ENCODE measurements at places on chromosomes 12 and 14.
A peak's percentile ranks its signal among the peaks of the same experiment; 100 is the strongest.

DNA sequence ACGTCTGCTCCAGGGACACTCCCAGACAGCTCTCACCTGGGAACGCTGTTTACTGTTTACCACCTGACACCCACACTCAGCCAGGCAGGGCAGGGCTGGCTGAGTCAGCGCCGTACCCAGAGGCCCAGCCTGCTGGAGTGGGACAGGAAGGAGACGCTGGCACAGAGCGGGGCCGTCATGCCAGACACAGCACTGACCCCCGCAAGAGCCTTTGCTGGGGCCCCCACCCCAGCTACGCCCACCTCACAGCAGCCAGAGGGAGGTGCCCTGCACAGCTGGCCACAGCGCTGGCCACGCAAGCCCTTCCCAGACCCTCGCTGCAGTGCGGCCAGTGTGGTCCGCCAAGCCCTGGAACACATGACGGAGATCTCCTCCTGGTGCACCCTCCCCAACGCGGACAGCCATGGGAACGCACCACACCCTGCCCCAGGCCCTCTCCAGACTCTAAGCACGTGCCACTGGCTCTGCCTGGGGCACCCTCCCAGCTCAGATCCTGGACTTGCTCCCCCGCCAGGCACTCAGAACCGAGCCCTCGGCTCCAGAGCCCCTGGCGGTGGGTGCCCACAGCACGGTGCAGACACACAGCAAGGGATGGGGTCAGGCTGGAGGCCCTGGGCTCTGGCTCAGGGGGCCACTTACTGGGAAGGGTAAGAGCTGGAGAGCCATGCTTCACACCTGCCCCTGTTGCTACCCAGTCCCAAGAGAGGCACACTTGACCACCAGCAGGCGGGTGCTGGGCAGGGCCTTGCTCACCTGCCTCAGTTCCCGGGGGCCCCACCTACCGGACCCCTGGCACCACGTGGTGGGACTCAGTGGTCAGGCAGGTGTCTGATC is 5.7 kb downstream of the AHNAK2 start:
- DNase-seq, result peak; percentile 85

- peak; percentile 4 for DNase-seq
Measured at GRCh38 chr14:21136024-21136423, 19.8 kb downstream of the OR5AU1 start.

DNA sequence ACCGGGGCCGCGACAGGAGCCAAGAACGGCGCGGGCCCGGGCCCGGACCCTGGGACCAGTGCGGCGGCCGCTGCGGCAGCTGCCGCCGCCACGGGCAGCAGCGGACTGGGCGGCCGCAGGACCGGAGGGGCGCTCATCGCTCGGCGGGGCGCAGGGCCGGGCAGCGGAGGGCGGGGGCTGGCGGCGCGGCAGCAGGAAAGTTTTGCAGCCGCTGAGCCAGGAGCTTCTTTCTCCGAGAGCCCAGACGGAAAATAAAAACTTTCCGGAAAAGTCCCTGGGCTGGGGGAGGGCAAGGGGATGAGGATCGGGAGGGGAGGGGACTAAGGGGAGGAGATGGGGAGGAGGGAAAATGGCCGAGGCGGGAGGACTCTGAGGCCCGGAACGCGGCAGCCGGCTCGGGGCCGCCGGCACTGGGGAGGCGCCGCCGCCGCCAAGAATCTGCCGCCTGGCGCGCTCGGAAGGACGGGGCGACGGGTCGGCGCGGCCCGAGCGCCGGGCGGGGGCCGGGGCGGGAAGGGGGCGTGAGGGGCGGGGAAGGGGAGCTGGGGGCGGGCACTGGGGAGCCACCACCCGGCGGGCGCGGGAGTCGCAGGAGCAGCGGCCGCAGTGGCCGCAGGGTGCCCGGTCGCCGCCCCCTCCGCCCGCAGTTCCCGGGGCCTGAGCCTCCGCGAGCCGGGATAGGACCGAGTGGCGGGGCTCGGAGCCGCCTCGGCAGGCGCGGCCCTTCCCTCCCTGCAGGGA is at the start of gene PRKD1:
Gene PRKD1, minus strand, starts transcription at position 472 of the 741 bp plus-strand sequence.
- peak; percentile 39 for DNase-seq

GRCh38 chr14:62209287-62209899 is 447.2 kb downstream of the SNAPC1 start:
- no peak for DNase-seq

- DNase-seq, result no peak
Measured at GRCh38 chr12:4685317-4685716, 34.9 kb upstream of the GALNT8 start.

- DNase-seq, result no peak
Measured at GRCh38 chr14:105102361-105102870, 37.2 kb upstream of the GPR132 start.

DNA sequence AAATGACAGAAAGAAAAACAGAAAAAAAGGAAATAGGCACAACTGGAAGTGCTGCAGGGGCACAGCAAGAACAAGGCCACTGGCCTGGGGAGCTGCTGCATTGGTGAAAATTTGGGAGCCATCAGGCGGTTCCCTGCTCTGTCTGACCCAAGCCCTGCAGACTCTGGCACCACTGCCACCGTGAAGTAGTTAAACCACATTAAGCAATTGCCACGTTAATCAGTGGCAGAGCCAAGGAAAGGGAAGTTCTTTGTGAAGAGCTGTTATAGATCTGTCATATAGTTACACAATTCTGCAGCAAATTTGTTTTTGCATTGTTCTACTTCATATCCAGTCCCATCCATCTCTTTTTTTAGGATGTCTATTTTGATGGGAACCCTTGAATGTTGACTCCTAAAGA is 915.3 kb downstream of the FSCB start:
- no peak for DNase-seq

DNA sequence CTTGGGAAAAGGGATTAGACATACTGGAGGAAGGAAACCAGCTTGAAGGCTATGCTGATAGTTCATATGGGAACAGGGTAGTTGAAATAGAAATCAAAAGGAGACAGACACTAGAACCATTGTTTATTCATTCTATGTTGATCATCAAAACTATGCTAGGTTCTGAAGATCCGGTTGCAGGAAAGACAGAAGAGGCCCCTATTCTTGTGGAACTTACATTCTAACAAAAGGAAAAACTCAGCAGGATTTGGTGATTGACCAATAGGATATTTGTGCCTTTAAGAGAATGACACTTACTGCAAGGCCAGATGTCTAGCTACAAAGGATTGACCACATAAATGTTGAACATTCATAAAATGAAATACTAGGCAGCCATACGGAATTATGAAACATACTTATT is 179.2 kb downstream of the AKAP6 start:
- no peak for DNase-seq

DNA sequence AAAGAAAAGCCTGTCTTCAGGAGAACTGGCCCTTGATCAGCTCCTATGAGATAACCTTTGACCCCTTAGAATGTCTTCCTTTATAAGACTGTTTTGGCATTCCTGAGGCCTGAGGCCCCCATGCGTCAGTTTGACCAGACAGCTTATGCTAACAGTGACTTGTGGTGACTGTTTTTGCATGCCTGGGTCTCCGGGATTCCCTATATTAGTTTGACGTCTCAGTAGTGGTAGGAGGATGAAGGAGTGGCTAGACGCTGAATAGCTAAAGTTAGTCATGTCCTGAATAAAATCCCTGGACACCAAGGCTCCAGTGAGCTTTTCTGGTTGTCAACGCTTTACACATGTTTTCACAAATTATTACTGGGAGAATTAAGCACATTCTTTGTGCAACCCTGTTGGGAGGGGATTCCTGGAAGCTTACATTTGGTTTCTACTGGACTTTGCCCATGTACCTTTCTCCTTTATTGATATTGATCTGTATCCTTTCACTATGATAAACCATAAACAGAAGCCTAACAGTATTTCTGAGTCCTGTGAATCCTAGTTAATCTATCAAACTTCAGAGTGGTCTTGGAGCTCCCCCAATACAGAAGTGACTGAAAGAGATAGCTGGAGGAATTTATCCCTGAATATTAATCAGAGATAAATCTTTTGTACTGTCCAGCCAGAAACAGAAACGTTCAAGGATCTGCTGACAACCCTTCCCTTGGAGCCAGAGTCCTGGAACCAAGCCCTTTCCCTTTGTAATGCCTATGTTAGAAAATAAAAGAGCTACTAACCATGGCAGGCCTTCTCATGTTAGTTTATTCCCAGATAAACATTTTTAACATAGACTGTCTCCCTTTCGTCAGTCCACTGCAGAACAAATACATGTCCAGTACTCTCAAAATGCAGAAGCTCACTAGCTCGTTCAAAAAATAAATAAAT is 479.2 kb downstream of the RPS29 start:
- no peak for DNase-seq

DNA sequence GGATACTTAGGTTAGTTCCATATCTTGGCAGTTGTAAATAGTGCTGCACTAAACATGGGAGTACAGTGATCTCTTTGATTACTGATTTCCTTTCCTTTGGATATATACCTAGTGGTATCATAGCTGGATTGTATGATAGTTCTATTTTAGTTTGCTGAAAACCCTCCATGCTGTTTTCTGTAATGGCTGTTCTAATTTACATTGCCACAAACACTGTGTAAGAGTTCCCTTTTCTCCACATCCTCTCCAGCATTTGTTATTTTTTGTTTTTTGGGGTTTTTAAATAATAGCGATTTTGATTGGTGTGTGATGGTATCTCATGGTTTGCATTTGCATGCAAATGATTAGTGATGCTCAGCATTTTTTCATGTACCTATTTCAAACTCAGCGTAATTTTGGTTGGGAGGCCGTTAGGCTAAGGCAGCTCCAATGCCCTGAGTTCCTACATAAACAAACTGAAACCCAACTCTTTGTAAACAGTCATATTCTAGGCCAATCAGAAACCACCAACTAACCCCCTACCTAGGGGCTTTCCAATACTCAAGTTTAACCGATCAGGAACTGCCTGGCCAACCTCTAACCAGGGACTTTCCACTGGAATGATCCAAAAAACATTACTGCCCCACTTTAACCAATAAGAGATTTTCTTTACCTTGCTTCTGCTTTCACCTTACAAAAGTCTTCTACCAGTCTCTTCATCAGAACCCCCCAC is 171.6 kb downstream of the FBXL14 start:
- DNase-seq, result no peak

GRCh38 chr14:95078867-95079266 is 78.5 kb downstream of the DICER1 start:
- no peak for DNase-seq

- no peak for DNase-seq
Measured at GRCh38 chr12:112018571-112019237, 5.5 kb downstream of the ERP29 start.

- DNase-seq, result peak; percentile 61
Measured at GRCh38 chr12:90959538-90960139, 4.7 kb upstream of the CCER1 start.

DNA sequence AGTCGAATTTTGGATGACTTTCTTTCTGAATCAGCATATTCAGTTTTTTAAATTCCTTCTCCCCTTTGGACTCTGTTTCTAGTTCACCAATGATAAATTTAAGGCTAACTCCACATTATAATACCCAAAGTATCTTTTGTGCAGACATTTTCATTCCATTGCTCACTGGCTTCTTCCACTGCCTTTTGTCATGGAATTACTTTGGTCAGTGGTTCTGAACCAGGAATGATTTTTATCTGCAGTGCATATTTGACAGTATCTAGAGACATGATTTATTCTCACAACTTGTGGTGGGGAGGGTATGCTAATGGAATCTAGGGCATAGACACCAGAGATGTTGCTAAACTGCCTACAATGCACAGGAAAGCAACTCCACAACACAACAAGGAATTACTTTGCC is 234.4 kb upstream of the PRKD1 start:
- no peak for DNase-seq

GRCh38 chr12:38585086-38585485 is 268.5 kb downstream of the ALG10B start:
- DNase-seq, result no peak

DNA sequence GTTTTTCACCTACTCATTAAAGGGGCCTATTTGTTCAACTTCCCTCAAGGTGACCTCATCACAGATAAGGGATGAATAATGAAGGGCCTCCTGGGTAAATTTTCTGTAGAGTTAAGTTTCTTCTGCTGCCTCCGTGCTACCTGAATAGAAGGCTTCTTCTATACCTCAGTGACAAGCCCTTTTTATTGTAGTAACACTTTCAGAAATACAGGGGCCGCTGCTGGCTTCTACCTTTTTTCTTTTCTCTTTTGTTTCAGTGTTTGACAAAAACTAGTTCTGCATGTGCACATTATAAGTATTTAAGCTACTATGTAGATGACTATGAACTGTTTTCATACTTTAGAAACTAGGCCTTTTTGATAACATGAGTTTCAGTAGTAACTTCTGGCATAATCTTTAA is 207.0 kb downstream of the NAV3 start:
- DNase-seq, result no peak

DNA sequence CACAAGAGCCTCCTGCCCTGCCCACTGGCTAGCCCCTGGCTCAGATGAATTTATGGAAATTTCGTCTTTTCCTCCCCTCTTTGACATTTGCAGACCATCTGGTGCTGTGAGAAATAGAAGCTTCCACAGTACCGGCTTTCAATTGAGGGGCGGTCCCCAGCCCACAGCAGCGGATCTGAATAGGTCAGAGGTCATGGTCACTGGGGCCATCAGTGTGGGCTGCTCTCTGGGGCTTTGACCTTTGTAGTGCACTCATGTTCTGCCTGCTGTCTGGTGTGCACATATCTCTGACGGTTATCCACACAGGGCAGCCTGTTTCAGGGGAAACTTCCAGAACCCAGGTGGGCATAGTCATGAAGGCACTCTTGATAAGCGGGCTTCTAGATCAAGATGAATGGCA is 2.5 kb upstream of the RFLNA start:
- DNase-seq, result no peak

- no peak for DNase-seq
Measured at GRCh38 chr12:25797949-25798348, 160.5 kb upstream of the RASSF8 start.

DNA sequence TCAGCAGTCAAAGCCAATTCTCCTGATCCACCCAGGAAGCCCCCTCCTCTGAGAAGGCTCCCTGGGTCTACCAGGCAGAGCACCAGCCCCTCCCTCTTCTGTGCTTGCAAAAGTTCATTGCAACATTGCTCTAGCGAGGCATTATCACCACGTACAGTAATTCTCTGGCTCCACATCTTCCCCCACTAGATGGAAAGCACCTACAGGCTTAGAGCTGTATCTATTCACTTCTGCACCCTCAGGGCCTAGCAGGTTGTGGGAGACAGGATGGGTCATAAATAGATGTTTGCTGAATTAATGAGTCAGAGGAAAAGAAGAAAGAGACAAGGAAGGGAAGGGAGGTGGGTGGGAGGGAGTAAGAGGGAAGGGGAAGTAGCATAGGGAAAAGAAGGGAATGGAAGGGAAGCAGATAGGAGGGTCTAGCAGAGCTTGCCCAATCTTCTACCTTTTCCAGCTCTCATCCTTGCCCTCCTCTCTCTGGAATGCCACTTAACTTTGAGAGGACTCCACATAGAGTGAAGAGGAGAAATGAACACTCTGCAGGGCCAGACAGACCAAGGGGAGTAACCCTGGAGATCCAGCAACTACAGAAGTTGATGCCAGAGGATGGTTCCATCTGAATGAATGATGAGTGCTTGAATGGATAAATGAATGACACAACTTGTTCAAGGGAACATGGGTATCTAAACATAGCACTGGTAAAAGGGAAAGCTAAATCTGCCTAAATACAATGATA is 42.0 kb upstream of the NT5DC3 start:
- no peak for DNase-seq

GRCh38 chr14:98956661-98957060 is 315.3 kb downstream of the BCL11B start:
- DNase-seq, result no peak

GRCh38 chr14:77052281-77053044 is 24.0 kb upstream of the IRF2BPL start:
- DNase-seq, result no peak

- DNase-seq, result no peak
Measured at GRCh38 chr12:57164966-57165625, 17.7 kb upstream of the LRP1-AS start.

GRCh38 chr14:105315211-105315721 is 718 bp downstream of the PACS2 start:
- DNase-seq, result peak; percentile 74

All from small intestine (tissue), 16 donors.